GM13976 (cell line): ENCODE measurements at places on chromosomes 12 and 14.

DNA sequence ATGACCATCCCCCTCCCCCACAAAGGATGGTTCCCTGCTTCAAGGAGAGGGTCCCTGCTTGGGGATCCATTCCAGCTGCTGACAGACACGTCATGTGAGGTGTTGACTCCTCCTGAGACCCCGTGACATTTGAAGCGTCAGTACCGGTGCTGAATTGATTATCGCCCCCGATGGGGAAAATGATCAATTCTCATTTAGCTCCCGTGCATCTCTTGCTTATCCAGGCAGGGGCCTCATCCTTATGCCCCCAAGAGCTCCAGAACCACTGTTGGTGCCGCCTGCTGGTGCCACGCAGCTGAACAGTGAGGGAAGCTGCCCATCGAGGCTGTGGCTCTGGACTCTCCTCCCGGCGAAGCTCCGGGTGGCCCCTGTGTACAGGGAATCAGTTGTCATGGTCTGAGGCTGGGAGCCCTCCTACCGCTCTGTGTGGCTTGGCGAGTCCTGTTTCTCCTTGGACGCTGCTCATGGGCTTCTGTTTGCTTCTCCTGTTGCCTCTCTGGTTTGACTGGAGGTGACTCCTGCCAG, 4.6 kb downstream of the KIF26A start:
- no peak for DNase-seq

- no peak for DNase-seq
These were observed 386.9 kb downstream of the ZFP36L1 start for GRCh38 chr14:68405961-68406360.

- DNase-seq, result peak; percentile 85
These were observed at the start of gene PITPNM2 for GRCh38 chr12:123150744-123151456. Gene PITPNM2 (minus strand): TSS chr12:123151090. CDS start chr12:123034590, 116,500 bp downstream.

DNA sequence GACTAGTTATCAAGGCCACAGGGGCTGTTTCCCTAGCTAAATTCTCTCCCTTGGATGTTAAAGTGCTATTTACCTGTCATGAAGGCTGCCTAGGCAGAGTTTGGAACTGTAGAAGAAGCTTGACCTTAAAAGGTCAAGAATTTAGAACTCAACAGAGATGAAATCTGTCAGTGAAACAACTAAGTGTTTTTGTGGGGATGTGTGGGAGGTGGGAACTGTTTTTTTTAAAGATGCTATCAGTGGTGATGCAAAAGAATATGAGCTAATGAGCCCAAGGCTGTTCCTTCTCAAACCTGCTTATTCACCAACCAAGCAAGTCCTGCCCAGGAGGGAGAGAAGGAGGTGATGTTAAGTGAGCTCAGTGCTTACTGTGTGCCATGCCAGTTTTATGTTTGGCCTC, 40.8 kb upstream of the POC1B start:
- DNase-seq, result peak; percentile 26

DNA sequence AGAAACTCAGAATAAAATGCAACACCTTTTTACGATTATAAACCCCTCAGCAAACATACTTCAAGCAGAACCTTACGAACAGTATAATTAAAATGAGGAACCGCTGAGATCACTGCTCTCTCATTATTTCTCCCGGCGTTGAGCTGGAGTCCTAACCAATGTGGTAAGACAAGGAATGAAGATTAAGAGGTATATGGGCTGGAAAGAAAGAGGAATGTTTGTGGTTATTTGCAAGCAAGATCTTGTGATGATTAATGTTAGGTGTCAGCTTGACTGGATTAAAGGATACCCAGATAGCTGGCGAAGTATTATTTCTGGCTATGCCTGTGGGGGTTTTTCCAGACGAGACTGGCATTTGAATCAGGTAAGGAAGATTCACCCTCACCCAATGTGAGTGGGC, 10.3 kb upstream of the ZNF84 start:
- DNase-seq, result no peak

DNA sequence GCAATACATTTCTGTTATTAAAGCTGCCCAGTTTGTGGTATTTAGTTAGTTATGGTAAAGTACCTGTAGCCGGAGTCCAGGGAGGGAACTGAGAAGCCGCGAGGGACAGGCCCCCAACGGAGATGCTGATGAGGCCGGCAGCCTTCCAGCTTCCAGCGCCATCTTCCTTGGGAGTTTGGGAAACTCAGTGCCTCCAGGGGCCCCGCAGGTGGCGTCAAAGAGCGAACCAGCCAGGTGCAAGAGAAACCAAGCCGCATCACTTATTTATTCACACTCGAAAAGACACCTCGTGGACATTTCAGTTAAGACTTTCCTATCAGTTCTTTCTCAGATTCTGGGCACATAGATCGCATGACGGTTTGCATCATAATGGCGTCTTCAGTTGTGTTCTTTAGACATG, 216.6 kb downstream of the GLT1D1 start:
- DNase-seq, result no peak
